ENCODE measurements at places on chromosomes 2 and 18.

GRCh38 chr2:85953476-85953875 is 64.7 kb upstream of the ST3GAL5 start:
- no peak for DNase-seq

GRCh38 chr2:179854891-179855290 is 6.5 kb downstream of the ZNF385B start:
- DNase-seq: no peak

- DNase-seq: no peak
These were observed 10.9 kb downstream of the SH2D6 start for GRCh38 chr2:85429213-85429923.

DNA sequence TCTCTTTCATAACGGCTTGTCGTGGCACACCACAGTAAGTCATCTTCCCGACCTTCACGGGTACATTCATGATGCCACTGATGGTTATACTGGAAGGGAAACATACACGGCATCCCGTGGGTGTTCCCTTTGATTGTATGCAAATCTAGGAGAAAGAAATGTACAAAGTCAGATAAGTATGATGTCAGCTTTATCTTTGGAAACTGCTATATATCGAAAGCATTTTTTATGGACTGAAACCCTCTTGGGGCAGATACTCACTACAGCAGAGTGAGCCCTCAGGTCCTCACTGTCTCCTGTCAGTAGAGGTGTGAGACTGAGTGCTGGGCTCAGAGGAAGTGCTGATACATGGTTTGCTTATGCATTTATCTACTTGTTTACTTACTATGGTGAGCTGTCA is 20.4 kb downstream of the PLA2R1 start:
- no peak for DNase-seq

- DNase-seq: peak; percentile 79
These were observed 95.6 kb downstream of the TNFRSF11A start for GRCh38 chr18:62420513-62421209.

- no peak for DNase-seq
These were observed 121.3 kb upstream of the BOD1L2 start for GRCh38 chr18:57025540-57025939.

GRCh38 chr18:8029061-8029460 is 461.9 kb downstream of the PTPRM start:
- DNase-seq: no peak

DNA sequence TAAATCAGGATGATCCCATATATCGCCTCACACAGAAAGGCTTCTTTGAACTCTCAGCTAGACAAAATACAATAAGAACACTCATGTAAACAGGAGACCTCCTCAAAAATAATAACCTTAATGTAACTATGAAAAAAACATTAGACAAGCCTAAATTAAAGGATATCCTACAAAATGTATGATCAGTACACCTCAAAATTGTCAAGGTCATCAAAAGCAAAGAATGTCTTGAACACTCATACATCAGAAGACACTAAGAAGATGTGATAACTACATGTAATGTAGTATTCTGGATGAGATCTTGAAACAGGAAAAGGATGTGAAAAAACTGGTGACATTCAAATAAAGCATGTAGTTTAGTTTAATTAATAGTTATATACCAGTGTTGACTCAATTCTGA is 616.8 kb upstream of the ZEB2 start:
- no peak for DNase-seq

DNA sequence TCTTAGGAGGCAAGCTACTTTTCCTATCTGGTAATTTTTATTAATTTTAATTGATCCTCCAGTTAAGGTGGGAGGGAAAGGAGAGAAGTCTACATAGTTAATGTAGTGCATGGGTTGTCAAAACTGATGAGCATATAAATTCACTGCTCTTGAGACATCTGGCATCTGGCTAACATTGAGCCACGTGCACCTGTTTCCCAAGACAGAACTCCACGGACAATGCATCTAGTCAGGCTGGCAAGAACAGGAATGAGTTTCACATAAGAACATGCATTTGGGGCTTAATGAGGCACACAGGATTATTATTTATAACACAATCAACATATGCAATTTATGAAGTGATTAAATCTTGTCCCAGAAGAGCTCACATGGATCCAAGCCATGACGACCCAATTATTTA is 16.2 kb upstream of the RAB1A start:
- DNase-seq: no peak

- DNase-seq: no peak
These were observed 26.0 kb downstream of the SATB2 start for GRCh38 chr2:199431746-199432213.

- DNase-seq: no peak
These were observed 23.8 kb upstream of the PXDN start for GRCh38 chr2:1767939-1768691.

DNA sequence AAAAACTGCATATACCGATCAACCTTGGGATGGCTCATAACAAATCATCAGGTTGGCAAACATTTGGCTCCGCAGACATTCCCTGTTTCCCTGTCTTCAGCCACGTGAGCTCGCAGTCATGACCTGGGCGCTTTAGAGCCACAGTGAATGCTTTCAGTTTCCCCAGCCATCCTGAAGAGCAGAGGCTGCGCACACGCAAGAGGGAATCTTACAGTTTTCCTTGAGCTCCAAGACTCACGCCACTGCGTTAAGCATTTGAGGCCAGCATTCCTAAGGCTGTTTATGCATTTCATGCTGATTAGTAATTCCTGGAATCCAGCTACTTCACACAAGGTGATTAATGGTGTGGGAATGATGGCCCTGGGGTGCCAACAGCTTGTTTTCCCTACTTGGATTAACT is 95.1 kb downstream of the MTCL1 start:
- DNase-seq: no peak

GRCh38 chr2:172094294-172095145 is 8.2 kb downstream of the DLX2 start:
- DNase-seq: no peak

DNA sequence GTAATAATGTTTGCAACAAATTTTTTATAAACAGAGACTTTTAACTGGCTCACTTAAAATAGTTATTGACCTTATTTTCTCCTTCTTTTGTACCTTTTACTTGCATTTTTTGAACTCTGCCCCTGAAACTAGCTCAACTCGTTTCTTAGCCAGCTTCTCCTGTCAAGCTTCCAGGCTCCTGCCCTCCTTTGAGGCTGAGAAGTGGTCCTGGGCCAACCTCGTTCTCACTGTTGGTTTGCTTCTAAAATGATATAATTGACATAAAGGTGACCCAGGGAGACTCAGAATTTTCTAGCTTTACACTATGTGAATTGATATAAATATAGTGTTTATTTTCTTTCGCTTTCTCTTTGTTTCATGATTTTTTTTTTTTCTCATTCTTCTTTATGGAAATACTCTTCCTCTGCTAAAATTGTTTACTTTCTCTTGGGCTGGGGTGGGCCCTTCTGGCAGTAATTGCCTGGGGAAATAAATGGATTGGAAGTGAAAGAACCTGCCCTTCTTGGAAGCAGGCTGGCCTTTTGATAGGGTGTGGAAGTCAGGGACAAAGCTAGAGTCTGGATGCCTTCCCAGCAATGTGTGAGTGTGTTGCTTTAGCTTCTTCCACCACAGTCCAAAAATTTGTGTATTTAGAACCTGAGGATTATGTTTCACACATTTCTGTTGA is 30.7 kb downstream of the GPD2 start:
- no peak for DNase-seq

- DNase-seq: no peak
These were observed 6.9 kb upstream of the ZFAND2B start for GRCh38 chr2:219199470-219200211.

GRCh38 chr2:159617646-159618045 is 1.3 kb upstream of the BAZ2B start:
- DNase-seq: no peak

- no peak for DNase-seq
These were observed 160.2 kb downstream of the DPP4 start for GRCh38 chr2:161913865-161914264.

GRCh38 chr2:50103442-50103841 is 928.5 kb downstream of the NRXN1 start:
- no peak for DNase-seq

GRCh38 chr2:98388081-98388480 is 41.8 kb downstream of the CNGA3 start:
- DNase-seq: no peak

- DNase-seq: no peak
These were observed 73.7 kb downstream of the CDK15 start for GRCh38 chr2:201879996-201880395.

DNA sequence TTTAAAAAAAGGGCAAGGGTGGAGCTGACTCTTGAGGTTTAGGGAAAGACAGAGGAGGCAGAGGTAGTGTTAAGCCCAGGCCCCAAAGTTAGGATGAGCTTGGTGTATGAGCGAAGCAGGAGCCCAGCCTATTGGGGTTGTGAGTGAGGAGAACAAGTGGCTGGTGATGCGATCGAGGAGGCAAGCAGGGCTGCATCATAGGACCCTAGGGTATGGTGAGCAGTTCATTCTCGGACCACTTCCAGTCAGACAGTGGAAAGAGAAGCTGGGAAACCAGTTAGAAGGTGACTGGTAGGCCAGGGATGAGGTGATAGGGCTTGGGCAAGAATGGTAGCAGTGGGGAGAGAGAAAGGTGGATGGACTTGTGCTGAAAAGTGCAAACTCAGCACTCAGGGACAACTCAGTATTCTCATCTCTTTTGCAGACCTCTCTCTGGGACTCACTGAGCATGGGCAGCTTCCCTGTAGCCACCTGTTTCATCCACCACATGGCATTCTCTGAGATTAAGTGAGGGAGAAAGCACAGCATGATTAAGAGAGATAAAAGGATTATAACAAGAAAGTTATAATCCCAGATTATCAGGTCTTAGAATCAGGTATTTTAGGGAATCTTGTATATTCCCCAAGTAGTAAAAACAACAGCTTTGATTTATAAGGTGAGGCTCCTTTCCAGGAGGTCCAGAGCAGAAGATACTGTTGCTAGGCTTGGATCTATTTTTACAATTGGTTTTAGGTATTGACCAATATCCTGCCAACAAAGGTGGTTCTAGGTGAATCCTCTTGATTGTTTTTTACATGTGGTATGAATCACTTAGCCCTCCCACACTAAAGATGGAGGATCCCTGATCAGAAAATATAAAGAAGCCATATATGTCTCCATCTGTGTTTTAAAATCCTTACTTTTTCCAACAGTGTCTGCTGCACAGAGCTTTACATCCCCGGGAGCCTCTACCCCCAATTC is 38.3 kb downstream of the XRCC5 start:
- DNase-seq: no peak

DNA sequence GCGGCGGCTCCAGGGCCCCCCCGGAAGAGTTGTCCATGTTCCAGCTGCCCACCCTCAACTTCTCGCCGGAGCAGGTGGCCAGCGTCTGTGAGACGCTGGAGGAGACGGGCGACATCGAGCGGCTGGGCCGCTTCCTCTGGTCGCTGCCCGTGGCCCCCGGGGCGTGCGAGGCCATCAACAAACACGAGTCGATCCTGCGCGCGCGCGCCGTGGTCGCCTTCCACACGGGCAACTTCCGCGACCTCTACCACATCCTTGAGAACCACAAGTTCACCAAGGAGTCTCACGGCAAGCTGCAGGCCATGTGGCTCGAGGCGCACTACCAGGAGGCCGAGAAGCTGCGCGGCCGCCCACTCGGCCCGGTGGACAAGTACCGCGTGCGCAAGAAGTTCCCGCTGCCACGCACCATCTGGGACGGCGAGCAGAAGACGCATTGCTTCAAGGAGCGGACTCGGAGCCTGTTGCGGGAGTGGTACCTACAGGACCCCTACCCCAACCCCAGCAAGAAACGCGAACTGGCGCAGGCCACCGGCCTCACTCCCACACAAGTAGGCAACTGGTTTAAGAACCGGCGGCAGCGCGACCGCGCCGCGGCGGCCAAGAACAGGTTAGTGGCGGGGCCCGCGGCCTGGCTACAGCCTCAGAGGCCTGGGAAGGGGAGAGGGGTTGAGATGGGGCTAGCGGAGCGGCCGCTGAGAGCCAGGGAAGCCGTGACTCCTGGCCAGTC is 965 bp downstream of the SIX3 start:
- no peak for DNase-seq

GRCh38 chr18:62632788-62633455 is 82.4 kb upstream of the PHLPP1 start:
- DNase-seq: no peak

- DNase-seq: no peak
These were observed 27.2 kb upstream of the LPIN2 start for GRCh38 chr18:3040173-3040572.

DNA sequence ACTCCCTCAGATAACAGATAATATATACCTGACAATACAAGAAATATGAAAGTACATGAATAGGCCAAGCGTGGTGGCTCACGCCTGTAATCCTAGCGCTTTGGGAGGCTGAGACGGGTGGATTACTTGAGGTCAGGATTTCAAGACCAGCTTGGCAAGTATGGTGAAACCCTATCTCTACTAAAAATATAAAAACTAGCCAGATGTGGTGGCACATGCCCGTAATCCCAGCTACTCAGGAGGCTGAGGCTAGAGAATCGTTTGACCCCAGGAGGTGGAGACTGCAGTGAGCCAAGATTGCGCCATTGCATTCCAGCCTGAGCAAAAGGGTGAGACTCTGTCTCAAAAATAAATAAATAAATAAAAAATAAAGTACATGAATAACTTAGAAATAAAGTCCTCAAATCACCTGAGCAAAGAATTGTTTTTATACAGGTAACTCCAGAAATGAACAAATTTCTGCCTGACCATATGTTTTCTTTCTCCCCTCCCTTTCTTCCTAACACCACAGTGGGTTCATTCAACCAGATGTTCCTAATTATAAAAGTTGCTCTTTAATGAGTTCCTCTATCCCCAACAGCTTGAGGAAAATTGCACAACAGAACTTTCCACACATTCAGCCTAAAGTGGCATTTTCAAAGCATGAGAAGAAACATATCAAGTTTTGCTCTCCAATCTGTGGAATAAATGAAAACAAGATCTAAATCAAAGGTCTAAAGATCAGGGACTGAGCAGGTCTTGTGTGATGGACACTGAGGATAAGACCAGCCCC is 33.6 kb upstream of the AP1S3 start:
- no peak for DNase-seq

DNA sequence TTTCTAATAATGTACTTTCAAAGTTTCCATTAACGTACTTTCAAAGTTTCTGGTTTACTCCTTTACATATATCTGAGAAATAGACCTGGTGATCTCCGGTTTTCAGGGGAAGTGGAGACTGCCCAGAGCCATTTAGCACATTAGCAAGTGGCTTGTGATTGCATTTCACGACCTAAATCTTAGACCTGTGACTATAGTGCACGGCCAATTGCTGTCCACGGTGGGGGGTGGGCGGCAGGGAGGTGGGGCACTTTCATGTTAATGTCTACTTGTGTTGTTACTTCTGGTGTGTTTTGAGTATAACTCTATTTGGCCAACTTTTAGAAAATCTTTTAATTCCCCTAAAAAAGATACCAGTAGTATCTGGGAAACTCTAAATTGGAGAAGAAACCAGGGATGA is 11.3 kb downstream of the GATA6 start:
- no peak for DNase-seq

Measured in CD4-positive, alpha-beta T cell treated with Interleukin-17A for 1 hour (primary cell).